ENCODE measurements at places on chromosomes 5 and 9.

DNA sequence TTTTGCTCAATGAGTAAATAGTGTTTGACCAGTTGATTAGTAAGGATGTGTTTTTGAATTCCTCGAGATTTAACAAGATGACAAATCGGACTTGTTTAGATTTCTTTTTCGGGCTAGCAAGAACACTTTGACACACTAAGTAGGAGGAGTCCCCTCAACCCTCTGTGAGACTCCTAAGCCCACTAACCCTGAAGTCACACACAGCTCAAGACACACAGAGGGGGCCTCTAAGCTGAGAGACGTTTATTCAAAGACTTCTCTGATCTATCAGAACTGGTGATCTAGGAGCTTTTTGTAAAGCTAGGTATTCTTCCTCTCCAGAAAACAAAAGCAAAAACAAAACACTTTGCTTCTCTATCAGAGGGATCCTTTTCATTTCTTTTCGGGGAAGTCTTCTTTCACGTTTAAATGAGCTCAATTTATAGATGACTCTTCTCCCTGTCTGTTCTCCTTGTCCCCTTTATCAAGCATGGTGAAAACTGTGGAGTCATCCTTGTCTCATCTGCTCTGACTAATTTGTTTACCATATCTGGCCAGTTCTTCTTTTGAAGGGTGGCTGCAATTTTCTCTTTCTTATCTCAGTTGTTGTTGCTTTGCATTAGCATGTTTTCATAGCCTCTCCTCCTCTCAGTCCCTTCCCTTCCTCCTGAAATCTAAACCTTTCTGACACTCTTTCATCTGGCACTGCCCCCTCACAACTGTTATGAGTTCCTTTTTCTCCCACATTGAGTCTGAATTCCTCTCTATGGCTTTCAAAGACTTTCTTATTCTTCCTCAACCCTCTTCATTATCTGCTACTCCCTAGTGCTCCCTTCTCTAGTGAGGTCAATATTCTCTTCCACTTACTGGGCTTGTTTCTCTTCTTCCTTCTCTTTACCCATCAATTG, 68.5 kb upstream of the RAI14 start:
- peak; percentile 74 for DNase-seq

DNA sequence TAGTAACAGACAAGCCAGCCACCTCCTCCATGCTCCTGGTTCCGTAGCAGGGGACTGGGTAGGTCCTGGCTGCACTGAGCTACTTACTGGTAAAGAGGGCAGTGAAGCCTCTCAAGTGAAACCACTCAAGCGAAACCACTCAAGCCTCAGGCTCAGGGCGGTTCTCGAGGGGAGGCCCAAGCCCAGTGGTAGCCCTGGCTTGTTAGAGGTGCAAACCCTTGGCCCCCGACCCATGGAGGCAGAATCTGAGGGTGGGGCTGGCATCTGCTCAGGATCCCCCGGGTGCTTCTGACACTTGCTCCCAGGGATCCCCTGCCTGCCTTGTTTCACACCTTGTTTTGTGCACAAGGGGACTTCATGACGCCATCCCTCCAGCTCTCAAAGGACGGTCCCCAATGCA, 76.5 kb upstream of the OLFM1 start:
- no peak for DNase-seq

DNA sequence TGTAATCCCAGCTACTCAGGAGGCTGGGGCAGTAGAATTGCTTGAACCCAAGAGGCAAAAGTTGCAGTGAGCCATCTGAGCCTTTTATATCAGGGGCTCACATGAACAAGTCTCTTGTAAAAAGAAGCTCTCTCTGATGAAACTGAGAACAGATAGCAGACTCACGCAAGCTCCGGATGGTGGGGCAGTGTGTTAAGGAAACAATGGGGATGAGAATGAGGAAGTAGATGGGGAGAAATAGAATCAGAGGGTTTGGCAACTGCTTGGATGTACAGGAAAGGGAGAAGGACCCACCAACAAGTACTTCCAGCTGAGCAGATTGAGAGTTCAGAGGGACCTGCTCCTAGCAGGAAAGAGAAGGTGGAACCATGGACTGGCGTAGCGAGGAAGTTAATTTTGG, 18.6 kb downstream of the TMEM252 start:
- DNase-seq: no peak

DNA sequence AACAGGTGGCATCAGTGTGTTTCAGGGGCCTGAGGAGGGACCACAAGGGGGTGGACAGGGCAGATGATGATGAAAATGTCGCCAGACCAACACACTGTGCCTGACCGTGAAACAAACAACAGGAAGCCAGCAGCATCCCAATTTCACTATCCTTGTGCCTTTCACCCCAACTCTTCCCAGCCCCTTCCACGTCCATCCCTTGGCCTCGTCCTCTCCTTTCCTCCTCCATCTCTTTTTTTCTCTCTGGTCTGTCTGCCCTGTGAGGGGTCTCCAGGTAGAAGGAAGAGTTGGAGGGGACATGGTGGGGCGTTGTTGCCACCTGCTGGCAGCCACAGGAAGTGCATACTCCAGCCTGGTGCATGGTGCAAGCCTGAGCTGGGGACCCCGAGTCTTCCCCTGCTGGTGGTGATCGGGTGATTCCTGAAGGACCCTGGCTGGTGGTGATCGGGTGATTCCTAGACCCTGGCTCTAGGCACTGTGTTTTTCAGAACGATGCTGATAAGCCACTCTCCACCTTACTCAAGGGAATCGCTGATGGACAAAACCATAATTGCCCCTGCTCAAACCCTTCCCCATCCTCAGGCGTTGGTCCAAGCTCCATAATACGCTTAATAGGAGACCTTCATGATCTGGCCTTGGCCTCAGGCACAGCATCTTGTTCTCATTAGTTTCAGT, 21.7 kb upstream of the NSD1 start:
- DNase-seq: peak; percentile 51

GRCh38 chr5:53560028-53560427, 411 bp upstream of the NDUFS4 start:
- DNase-seq: no peak

- DNase-seq: no peak
Observed at GRCh38 chr9:21782205-21782604, 20.2 kb upstream of the MTAP start.

GRCh38 chr5:134552301-134552700, 26.8 kb downstream of the JADE2 start:
- DNase-seq: peak; percentile 98

DNA sequence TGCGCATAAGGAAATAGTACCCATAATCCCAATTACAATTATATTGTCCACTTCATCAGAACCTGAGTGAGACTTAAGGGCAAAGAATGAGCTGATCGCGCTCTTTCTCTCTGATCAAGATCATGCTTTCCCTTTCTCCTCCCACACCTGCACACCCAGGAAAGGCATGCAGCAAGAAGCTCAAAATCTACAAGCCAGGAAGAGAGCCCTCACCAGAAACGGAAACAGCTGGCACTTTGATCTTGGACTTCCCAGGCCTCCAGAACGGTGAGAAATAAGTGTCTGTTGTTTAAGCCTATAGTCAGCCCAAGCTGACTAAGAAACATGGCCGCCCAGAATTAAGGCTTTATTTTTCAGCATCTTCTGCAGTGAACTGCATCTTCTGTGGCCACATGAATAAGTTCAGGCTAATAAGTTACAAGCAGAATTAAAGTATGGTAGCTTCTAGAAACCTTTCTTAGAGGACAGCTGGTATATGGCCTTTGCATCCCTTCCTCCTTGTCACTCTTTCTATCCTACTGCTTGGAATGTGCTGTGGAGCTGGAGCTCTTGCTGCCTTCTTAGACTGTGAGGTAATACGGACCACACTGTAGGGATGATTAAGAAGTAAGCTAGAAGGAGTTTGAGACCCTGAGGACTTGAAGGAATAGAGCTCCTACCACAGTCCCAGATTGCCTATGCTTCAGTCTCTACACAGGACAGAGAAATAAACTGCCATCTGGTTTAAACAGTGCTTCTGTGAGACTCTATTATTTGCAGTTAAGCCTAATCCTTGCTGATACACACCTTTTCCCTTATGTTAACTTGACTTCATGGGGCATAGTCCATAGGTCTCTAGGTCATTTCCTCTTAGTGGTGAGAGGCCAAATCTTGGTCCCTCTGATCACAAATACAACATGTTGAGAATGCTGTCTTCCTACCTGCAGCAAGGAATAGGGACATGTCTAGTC, 17.2 kb downstream of the OR2S2 start:
- DNase-seq: no peak

DNA sequence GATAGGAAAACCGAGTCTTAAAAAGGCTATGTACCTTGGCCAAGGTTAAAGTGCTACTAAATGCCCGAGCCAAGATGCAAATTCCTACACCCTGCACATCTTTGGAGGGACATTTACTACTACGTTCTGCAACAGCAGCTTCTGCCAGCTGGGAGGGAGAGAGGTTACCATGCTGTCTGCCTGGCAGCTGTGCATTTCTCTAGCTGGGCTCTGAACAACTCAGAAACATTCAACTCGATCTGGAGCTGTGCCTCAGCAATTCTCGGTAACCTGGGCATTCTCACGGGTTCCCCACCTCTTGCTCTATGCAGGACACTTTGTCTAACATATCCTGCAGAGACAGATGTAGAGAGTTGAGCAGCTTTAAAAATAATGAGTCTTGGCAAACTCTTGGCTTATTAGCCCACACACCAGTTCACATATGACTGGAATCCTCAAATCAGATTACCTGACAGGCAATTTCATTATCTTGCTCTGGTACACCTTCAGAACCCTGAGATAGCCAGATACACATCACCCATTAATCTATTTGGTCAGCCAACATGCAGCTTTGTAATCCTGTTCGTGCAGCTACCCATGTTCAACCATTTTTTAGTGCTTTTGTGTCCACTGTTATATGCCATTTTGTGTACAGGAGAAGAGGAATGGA, 115.8 kb downstream of the EFNA5 start:
- DNase-seq: no peak

GRCh38 chr9:86508208-86508903, 154.1 kb upstream of the TUT7 start:
- no peak for DNase-seq

DNA sequence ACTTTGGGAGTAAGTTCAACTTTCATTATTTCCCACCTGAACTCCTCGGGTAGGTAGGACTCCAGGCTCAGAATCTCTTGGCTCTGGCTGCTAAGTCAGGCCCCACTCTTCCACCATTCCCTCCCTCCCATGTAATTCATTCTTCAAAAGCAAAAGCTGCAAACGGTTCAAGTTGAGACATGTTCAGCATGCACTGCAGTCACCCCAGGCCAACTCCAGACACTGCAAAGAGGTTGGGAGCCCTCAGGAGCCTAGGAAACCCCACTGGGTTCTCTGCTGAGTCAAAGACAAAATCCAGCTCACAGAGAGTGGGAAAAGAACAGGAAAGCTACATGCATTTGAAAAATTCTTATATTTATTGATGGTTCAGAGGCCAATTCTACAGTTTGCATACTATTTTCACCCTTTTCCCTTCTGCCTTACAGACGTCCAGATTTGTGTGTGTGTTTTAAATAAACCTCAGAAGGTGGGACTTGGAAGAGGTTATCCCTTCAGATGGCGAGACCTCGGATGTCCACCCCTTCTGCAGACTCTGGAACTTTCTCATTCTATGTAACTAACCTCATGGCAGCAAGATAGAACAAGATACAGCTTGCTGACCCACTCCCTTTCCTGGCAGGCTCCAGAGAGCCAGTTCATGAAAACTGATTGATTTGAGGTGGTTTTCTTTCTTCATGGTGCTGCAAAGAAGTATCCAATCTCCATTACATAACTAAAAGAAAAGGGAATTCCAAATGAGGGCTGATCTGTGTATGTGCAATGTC, 65.7 kb upstream of the EQTN start:
- no peak for DNase-seq

DNA sequence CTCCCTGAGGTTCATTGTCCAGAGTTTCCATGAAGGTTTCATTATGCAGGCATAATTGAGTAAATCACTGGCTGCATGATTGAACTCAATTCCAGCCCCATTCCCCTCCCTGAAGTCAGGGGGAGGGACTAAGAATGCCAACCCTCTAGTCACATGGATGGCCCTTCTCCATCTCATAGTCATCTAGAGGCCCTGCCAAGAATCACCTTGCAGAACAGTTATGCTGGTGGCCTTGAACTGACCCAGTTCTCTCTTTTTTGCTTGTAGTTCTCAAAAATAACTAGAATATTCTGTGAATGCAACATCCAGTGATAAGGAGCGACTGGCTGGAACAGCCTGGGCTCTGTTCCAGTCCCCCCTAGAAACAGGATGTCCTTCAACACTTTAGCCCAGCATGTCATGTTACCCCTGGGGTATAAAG, 31.7 kb downstream of the SLC35A4 start:
- DNase-seq: peak; percentile 62

DNA sequence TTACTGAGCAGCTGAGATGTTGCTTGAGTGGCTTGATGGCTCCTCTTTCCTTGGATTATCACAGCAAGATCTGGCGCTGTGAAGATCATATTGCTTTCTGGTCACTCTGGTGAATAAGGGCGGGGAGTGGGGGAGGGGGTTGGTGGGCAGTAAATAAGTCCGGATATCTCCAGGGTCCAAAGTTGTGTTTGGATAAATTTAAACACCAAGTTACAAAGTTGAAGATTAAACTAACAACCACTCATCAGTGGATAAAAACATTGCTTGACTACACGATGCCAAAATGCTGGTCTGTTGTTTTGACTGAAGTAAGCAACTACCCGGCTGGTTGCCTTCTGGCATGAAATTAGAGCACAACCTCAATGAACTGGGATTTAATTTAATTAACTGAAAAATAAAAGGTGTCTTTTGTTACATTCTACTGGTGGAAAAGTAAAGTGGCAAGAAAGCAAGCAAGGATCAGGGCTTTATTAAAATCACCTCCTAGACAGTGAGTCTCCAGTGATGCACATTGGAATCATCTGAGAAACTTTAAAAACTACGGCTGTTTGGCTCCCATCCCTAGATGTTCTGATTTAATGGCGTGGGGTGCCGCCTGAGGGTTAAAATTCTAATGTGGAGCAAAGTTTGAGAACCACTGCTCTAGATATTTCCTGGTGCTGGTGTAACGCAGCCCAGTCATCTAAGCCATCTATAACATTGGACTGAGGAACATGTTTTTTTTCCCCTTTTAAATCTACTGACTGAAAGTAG, 86.7 kb upstream of the AGXT2 start:
- DNase-seq: no peak
